AG09319 (cell line): ENCODE measurements at places on chromosomes 12 and 14.

DNA sequence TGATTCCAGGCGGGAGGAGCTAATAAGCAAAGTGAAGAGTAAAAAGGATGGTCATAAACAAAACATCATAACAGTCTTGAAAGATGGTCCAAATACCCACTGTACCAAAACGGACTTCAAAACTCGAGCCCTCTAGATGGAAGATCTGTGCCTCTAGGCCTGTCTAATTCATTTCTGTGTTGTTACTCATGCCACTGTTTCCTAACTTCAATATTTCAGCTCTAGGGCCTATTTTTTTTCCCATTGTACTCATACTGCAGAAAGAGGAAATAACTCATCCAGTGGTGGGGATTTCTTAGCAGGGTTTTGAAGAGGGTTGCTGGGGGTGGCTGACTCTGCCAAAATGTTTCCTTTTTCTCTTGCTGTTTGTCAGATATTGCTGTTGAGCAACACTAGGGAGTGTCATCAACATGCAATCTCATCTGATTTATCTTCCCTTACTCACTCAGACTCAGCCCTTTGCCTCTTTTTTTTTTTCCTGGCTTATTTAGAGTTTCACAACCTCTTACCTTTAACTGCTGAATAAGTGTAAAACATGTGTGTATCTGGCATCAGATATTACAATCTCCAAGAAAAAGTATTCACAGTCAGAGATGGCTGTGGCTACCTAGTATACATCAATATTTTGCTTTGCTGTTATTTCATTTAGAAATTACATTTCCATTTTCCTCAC, 189.6 kb downstream of the DUSP6 start:
- peak; percentile 94 for DNase-seq

DNA sequence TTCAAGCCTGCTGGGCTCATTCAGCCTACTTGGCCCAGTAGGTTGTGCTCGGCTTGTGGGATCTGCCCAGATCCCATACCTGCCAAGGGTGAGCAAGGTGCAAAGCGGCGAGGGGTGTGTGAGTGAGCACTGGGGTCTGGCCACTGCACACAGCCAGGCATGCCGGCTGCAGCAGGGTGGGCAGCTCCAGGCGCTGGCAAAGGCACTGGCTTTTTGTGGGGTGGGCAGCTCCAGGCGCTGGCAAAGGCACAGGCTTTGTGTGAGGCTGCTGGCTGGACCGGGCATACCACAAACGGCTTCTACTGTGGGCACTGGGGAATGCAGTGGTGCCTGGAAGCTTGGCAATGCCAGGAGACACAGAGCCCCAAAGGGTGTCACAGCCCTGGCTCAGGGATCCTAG, 137.4 kb downstream of the SLC16A7 start:
- DNase-seq = no peak

DNA sequence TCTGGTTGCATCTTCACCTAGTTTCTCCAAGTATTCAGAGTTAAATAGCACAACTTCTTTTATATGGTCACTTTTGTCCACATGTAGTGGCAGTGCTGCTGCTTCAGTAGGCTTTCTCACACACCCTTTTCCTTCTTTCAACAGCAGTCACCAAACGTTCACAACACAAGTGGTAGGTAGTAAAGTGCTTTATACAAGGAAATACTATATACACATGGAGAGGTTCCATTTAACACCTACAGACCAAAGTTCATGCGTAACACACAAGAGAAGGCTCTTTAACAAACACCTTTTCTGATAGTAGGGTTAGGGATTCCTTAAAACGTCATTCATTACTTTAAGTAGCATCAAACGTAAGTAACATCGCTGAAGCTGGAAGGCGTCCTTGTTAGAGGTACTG, 107.1 kb upstream of the USP44 start:
- DNase-seq = no peak

DNA sequence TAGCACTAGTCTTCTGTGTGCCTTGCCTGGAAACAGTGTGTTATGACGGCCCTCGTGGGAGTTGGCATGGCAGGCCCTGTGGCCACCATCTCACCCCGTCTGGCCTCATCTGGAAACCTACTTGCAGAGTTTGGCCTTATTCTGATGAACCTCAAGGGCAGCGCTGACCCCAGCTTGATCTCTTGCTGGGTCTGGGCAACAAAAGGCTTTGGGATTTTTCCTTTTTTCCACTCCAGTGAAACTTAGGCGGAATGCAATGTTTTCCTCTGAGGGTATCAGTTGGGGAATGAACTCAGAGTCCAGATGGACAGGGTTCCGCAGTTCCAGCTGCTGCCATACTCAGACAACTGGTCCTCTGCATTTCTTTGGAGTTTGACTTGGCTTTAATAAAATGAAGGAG, 15.9 kb downstream of the CACNA1C start:
- DNase-seq = no peak

- DNase-seq = no peak
Observed at GRCh38 chr12:58176296-58176869, 235.0 kb downstream of the ATP23 start.

- DNase-seq = no peak
Observed at GRCh38 chr14:100440758-100441203, 117.6 kb downstream of the SLC25A47 start.

DNA sequence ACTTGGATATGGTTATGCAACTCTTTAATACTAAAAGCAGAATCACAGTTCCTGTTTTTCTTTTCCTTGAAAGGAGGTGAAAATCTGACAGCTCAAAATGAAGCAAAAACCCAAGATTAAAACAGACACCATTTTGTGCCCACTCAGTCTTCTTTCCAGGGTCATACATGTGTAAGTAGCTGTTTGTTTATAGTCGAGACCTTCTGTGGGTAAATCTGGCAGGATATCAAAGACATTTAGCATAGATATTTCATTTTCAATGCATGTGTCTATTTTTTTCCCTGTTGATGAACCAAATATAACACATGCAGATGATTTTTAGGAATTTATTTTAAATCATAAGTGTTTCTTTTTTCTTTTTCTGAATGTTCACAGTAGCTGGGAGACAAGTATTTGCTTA, 398.8 kb downstream of the FOXG1 start:
- no peak for DNase-seq

GRCh38 chr12:123546281-123546680, 12.8 kb upstream of the RILPL1 start:
- no peak for DNase-seq

DNA sequence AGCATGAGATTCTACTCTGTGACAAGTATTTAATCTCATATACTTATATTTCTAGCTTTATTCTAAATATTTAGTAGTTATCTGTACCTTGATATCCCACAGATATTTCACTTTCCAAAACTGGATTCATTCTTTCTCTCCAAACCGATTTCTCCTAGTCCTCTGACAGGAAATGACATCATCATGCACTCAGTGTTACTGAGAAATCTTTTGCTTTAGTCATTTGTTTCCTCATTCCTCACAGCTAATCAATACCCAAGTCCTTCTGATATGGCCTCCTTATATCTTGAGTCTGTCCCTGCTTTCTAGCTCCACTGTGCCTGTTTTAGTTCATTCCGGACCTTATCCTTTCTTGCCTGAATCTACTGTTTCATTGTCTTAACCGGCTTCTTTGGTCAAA, 39.4 kb upstream of the E2F7 start:
- no peak for DNase-seq

DNA sequence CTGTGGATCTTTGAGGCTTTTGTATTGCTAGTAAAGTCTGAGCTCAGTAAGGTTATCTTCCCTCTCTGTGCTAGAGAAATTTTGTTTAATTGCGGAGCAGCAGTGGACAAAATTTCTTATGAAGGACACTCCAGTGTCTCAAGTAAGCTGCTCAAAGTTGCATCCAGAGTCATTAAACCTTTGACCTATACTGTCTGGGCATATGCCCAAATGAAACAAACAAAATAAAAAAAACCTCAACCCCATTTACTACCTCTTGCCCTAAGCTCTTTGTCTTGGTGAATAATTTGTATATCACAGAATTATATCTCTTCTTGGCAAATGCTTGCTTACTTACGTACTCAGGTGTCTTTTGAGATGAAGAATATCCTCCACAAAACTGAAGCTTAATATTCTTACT, 465.2 kb downstream of the SOX5 start:
- no peak for DNase-seq

GRCh38 chr12:65845751-65846537, 21.7 kb downstream of the HMGA2 start:
- no peak for DNase-seq

DNA sequence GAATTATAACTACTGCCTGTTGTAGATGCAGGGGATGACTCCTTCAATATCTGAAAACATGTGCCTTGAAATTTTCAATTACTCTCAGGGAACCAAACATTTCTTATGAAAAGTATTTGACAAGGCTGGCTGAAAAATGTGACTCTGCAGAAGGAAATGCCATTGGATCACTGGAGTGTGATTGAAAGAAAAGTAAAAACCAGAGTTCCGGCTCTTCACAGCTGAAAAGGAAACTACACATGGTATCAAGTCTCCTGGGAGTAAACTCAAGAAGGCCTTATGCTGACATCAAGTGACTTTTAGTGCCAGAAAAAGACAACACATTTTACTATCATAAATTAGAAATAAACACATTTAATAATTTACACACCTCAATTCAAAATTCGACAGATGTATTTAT, 693.0 kb downstream of the LRFN5 start:
- no peak for DNase-seq

- no peak for DNase-seq
Observed at GRCh38 chr14:92844204-92844603, 50.1 kb downstream of the GOLGA5 start.

DNA sequence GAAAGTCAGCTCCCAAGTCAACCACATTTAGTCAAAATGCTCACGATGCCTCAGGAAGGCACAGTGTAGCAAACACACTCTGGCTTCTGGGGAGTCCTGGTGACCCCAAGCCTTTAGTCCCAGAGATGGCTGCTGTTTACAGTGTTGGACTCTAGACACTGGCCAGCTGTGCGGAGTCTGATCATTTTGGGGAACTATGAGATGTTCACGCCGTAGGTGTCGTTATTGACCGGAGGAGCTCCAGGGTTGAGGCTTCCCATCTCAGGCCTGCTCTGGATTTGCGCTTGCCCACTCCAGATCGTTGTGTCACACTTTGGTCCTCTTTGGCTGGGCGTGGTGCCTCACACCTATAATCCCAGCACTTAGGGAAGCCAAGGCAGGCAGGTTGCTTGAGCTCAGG, 27.7 kb downstream of the BRI3BP start:
- DNase-seq = no peak

GRCh38 chr14:91286530-91286937, 42.0 kb upstream of the GPR68 start:
- peak; percentile 31 for DNase-seq

DNA sequence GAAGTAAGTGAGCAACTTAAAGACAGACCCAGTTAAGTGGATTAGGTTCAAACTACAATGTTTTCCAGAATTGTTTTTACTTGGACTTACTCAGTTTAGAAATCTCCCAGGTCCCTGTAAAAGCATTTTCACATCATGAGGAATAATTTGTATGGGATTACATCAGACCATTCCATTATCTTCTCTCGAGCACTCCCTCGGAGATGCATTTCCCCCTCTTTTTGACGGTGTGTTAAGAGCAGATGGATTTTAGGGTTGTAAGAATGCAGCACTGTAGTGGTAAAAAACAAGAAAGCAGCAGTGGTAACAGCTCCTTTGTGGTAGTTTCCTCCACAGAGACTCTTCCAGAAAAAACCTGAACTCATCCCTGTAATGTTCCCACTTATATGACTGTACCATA, 488.4 kb downstream of the BCAT1 start:
- no peak for DNase-seq

- no peak for DNase-seq
Observed at GRCh38 chr14:33525626-33526025, 425.2 kb downstream of the EGLN3 start.

GRCh38 chr12:123037791-123038190, 57.3 kb downstream of the ARL6IP4 start:
- no peak for DNase-seq

- DNase-seq = no peak
Observed at GRCh38 chr14:24072881-24073877, 1.8 kb downstream of the CPNE6 start.

DNA sequence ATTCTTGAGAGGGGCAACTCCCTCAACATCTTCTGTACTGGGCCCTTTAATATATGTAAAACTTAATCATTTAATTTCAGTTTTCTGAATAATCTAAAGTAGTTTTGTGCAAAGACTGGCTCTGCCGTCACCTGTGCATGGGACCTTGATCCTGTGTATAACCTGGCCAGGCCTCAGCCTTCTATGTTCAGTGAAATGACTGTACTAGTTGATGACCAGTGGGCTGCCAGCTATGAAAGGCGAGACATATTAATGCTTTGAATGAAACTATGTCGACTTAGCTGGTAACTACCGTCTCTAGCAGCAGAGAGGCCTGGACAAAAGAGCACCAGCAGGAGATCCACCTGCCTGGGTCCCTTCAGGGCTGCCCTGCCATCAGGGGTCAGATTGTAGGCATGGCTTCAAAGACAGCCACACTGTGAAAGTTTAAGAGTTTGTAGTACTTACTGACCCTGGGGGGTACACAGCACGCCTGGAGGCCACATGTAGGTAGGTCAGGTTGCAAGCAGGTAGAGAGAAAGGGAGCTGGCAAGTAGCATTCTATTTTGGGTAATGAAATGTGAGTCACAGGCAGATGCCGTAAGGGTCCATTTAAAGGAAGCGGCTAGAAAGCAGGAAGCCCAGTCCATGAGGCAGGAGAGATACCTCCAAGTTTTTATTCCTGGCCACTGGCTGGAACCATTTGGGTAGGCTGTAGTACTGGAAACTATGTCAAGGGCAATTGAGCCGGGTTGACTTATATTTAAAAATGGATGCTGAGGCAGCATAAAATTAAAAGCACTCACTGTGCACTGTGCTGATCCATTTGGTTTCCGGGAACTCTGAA, 77.2 kb downstream of the BHLHE41 start:
- no peak for DNase-seq

DNA sequence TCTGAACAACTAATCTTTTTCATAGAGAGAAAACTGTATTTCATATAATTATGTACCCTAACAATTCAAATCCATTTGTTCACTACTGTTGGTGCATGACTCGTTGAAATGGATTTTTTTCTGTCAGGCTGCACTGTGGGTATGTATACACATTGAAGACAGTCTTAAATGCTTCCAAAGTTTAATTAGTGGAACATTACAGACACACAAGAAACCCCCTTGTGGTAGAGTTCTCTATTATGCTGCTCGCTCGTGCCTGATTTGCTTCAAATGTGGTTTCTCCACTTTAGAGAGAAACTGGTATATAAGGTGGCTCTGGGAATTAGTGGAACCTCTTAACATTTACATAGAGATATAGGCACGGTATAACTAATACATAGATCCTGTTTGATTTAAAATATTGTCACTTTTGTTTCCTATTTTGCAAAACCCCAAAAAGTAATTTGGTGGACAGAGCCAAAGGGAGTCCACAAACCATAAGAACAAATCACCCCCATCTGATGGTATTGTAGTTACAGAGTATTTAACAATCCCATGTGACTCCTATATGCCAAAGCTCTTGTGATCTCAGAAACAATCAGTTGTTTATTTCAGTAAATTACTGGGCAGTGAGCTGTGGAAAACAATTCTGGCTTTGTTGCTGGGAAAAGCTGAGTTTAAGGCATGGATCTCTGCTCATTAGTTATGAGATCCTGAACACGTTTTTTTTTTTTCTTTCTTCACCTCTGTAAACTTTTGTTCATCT, 159.5 kb downstream of the BRMS1L start:
- no peak for DNase-seq
